ENCODE measurements at places on chromosomes 7 and 10.

GRCh38 chr7:39951226-39952194 lies 1.5 kb downstream of the CDK13 start:
- DNase-seq = peak; percentile 81

- DNase-seq = no peak
Observed at GRCh38 chr10:57168611-57169240, 807.7 kb upstream of the ZWINT start.

DNA sequence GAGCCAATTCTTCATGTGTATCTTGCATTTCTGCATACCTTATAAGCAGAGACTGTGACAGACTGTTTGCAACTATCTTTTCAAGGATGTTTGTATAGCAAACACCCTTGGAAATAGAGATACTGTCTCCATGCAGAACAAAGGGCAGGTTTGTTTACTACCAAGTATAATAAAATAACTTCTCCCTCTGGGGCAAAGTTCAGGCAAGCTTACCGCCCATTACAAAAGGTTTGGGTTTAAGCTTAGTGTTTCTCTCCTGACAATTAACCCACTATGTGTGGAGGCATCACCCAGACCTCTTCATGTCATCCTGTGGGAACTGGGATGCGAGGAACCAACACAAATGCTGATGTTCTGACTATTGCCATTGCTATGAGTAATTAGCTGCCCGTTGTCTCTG lies 479.1 kb upstream of the ZMIZ1 start:
- DNase-seq = no peak

DNA sequence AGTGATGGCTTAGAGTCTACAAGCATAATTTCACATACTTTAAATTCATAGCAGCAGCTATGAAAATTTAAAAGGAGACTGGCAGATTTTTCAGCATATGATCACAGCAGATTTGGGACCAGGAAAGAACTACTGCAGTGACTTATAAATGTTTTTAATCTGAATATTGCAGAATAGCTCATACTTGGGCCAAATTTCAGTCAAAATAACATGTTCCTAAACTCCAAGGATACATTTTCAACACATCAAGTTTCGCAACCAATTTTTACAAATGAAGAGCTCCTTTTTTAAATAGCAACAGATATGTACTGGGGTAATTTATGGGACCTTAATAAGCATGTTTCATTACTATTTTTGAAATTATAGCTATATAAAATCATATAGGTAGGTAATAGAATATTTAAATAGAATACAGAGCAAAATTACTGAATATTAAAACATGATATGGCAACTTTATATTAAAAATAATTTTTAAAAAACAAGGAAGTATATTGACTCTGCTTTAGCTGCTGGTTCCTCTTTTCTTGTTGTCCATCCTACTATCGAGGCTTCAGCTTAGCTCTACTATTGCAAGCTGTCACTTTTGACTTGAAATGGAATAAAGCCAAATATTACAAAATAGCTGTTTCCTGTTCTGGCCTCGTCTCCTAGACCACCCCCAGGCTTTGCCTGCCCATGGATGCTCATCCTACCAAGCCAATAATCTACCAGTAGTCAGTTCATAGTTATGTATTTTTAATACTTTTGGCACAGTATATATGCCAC lies 123.1 kb downstream of the NRBF2 start:
- no peak for DNase-seq

GRCh38 chr7:157830331-157830730 lies 493.5 kb downstream of the DNAJB6 start:
- DNase-seq = no peak

DNA sequence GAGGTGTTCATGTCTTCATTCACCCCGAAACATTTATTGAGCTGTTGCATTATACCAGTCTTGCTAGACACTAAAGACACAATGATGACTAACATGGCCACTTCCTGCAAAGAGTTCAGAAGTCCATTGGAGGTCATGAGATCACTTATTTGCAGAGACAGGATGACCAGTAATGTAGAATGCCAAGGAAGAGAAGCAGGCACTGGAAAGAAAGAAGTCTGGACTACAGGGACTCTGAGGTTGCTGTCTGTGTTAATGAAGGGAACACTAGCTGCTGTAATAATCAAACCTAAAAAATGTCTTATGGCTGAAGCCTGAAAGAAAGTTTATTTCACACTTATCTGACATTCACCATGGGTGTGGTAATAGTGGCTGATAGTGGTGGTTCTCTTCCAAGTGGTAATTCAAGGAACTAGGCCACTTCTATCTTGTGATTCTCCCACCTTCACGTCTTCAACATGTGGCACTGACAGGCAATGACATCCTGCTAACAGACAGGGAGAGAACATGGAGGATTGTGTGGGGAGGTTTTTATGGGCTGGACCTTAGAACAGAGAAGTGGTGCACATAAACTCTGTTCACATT lies 89.2 kb upstream of the MKLN1 start:
- no peak for DNase-seq

- DNase-seq = no peak
Observed at GRCh38 chr10:73559590-73559989, 31.6 kb downstream of the USP54 start.

DNA sequence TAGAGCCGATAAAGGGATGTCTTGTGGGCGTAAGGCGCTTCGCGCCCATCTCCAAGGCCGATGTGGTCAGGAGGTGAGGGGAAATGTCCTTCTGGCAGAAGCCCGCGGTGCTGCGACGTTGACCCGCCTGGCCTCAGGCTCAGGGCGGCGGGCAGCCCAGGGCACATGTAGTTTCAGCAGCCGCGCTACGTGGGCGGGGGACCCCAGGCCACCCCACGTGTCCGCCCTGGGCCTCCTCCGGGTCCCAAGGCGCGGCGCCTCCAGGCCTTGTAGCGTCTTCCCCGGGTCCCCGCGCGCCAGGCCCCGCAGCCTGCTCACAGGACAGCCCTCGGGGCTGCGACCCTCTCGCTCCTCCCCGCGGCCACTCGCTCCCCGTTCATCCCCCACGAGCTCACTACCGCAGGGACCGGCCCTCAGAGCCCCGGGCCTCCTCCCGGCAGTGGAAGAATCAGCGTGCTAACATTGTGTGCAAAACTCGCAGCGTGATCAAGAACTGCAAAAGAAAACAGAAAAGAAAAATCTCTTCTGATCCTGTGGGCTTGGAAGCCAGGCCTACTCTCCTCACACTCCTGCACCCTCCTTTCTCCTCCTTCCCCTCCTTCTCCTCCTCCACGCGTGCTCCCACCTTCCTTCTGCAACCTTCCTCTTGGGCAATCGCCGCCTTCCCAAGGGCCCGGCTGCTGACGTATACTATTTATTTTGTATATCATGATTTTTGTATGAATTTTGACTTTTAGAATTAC lies 4.4 kb upstream of the TBX20 start:
- DNase-seq = no peak

DNA sequence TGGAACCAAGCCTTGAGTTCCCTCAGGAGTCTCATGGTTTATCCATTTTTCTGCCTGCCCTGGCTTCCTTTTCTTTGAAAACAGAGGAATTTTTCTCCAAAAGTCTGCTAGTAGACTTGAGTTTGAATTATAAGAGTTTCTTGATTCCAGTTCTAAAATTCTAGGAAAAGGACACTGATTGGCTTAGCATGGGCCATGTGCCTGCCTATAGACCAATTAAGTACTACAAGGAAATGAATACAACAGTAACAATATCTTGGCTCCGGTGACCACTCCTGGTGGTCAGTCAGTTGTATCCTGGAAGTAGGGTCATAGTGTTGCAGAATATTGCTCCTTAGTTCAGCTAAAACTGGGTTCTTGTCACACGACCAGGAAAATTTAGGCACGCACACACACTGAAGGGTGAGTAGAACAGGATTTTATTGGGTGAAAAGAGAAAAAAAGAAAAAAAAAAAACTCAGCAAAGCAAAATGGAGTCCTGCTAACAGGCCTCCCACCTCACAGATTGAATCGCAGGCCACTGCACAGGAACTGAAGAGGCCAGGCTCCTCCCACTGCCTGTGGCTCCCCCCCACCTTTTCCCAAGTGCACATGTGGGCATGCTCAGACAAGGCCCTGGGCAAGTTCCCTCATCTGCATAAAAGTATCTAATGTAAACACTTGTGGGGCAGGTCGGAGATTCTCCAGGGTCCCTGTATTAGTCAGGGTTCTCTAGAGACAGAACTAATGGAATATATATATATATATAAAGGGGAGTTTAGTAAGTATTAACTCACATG lies 155.1 kb downstream of the LYZL1 start:
- no peak for DNase-seq

DNA sequence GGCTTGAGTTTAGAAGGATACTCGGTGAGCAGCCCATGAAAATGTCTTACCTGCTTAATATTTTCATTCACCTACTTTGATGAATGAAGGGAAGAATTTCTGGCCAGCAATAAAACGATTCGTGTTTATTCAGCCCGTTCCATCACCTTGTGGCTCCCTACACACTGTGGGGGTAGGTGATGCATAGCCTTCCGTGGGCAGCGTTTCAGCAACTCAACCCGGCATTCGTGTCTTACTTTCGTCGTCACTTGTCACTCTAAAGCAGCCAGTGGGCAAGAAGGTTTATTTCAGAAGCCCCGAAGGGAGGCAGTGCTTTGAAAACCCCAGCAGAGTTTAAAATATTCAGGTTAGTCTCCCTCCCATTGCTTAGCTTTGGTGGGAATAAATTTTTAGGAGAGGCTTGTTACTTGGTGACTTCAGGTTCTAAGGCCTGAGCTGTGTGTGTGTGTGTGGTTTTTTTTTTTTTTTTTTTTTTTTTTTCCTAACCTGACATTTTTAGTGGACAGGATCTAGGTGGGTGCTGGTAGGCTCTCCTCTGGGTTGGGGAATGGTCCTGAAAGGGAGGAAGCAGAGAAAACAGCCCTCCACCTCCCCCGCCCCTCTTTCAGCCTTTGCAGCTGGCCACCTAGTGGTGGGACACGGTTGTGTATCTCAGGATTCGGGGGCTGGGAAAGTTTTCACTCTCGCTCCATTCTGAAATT lies 1.8 kb downstream of the GRK5 start:
- no peak for DNase-seq

GRCh38 chr10:81251457-81252115 lies 623.4 kb upstream of the NRG3 start:
- DNase-seq = no peak

DNA sequence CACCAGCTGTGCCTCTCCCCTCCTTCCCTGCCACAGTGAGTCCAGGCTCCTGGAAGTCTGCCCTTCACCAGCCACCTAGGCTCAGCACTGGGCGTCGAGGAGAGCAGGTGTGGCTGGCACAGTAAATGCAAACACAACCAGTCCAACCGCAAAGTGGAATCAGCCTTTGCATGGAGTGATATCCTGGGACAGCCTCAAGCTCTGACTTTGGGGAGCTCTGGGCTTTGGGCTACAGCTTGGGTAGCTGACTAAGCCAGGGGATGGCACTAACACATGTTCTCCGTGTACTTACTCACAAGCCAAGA lies 312.4 kb downstream of the KCNMA1 start:
- DNase-seq = no peak

DNA sequence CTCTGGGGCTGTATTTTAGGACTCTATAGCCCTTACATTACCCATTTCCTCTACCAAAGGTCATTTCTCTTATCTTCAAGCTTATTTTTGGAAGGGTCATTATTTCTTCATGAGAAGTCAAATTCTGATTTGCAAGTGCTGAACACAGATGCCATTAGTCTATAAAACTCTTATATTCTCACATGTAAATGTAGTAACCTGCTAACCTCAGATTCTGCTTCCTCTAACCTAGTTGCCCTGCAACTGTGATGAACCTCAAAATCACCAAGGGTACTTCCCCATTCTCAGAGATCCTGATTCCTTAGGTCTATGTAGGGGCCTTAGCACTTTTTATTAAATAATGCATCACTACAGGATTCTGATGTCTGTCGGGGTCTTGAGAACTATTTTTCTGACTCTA lies 6.3 kb downstream of the FAS start:
- no peak for DNase-seq

DNA sequence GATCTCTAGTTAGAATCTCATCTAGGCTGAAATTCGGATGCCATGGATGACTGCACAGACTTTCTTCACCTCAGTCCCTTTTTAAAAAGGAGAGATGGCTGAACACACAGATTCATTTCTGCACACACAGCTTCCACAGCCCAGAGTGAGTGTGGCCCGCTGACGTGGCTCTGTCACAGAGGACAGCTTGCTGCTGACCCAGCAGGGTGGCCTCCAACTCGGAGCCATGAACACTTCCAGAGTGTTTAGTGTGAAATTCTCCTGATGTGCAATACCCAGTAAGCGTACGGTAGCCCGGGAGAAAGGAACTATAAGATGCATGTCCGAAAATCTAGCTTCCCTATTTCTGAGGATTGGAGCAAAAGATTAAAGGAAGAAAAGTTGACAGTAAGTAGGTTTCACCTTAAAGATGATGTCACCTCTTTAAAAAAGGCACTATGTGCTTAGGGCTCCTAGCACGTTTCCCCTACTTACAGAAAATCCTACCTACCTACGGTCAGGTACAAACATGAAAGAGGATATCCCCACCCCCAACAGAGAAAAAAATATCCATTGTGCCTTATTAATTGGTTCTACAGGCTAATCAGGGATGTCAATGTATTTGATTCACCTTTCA lies 162.2 kb downstream of the RAPGEF5 start:
- DNase-seq = no peak

GRCh38 chr7:92747041-92747835 lies 89.1 kb downstream of the CDK6 start:
- DNase-seq = no peak

GRCh38 chr10:119398996-119399395 lies 143.5 kb downstream of the RGS10 start:
- DNase-seq = no peak

- peak; percentile 54 for DNase-seq
Observed at GRCh38 chr10:49177391-49178355, 10.5 kb downstream of the TMEM273 start.

- DNase-seq = no peak
Observed at GRCh38 chr7:26280723-26281122, 10.9 kb upstream of the SNX10 start.

DNA sequence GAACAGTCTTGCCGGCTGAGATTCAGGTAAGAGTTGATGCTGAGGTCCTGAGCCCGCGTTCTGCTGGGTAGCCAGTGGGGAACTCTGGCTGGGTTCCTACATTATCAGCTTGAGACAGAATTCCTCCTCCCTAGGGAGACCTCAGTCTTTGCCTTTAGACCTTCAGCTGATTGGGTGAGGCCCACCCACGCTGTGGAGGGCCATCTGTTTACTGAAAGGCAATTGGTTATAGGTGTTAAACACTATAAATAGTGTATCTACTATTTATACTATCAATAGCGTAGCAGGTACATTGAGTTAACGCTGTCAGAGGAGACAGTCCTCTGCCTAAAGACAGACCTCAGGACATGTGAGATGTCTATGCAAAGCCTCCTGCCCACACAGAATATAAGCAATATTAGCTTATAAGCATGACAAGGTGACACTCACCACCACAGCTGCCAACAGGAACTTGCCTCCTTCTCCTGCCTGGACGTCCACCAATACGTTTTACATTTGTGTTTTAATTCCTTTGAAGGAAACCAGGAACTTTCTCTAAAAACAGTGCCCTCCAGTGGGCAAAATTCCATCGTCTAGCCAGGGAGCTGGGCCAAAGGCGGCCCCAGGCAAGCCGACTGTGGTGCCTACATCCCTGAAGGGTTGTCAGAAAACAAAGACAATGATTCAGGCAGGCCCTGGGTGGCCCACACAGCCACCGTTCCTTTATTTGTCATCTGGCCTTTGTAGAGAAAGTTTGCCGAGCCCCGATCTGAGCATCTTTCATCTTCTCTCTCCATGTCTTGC lies 58.8 kb downstream of the INSIG1 start:
- no peak for DNase-seq

- DNase-seq = no peak
Observed at GRCh38 chr7:159130199-159130775, 14.4 kb downstream of the VIPR2 start.
